Cardiac septum (tissue), 1 donor: ENCODE measurements at places on chromosomes 16 and 17. TPM values are rescaled to one million over a fixed set of nuclear protein-coding genes. Genes with fewer than 3 reads are reported as not detected.

DNA sequence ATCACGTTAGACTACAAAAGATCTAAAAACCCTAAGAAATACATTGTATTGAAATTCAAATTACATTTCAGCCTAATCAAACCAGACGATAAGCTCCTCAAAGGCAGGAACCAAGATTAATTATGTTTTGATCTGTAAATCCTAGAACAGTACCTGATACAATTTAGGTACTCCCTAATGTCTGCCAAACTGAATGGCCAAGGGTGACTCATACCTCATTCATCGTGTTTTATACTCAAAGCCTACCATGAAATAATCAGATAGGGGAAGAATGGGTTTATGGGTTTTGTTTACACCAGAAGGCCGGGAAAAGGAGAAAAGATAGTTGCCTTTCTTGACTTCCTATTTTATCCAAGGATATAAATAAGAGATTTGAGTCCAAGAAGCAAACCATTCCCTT lies 19.3 kb downstream of the MMD start:
- no peak for DNase-seq

DNA sequence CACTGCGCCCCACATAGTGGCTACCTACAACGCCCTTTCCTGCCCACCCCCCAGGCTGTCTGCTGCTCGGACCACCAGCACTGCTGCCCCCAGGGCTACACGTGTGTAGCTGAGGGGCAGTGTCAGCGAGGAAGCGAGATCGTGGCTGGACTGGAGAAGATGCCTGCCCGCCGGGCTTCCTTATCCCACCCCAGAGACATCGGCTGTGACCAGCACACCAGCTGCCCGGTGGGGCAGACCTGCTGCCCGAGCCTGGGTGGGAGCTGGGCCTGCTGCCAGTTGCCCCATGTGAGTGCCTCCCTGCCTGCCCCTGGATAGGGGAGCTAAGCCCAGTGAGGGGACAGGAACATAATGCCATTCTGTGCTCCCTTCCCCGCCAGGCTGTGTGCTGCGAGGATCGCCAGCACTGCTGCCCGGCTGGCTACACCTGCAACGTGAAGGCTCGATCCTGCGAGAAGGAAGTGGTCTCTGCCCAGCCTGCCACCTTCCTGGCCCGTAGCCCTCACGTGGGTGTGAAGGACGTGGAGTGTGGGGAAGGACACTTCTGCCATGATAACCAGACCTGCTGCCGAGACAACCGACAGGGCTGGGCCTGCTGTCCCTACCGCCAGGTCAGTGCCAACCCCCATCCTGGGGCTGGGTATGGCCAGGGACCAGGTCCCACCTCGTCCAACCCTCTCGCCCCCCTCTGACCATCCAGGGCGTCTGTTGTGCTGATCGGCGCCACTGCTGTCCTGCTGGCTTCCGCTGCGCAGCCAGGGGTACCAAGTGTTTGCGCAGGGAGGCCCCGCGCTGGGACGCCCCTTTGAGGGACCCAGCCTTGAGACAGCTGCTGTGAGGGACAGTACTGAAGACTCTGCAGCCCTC lies 7.1 kb downstream of the GRN start:
- DNase-seq, result no peak

DNA sequence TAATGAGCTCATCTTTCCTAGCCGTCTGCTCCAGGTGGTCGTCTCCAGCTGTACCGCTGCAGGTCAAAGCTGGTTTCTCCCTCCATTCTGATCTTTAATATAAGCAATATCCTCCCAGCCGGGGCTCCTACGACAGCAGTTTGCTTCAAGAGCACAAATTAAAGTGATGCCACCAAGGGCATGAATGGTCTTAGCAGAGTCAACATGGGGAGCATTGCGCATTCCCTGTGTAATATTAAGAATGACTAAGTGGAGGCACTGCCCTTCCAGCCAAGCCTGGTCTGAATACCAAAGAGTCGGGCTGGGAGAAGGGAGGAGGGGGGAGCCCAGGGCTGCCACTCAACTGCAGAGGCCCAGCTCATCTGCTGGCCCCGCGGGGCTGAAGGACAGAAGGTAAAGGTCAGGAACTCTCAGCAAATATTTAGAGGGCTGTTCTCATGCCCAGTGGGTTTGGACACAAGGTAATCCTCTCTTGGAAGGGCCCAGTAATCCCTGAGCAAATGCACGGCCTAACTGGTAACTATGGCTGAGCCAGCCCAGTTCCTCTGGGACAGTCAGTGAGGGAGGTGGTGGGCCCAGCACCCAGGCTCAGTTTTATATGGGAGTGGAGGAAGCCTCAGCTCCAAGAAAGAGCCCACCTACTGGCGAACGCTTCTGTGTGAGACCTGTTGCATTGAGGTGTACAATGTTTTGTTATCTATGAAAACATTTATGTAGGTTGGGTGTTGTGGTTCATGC lies 121.2 kb downstream of the IRX3 start:
- no peak for DNase-seq

- DNase-seq, result no peak
Measured at GRCh38 chr17:66855204-66855603, 20.3 kb downstream of the CACNG5 start.

DNA sequence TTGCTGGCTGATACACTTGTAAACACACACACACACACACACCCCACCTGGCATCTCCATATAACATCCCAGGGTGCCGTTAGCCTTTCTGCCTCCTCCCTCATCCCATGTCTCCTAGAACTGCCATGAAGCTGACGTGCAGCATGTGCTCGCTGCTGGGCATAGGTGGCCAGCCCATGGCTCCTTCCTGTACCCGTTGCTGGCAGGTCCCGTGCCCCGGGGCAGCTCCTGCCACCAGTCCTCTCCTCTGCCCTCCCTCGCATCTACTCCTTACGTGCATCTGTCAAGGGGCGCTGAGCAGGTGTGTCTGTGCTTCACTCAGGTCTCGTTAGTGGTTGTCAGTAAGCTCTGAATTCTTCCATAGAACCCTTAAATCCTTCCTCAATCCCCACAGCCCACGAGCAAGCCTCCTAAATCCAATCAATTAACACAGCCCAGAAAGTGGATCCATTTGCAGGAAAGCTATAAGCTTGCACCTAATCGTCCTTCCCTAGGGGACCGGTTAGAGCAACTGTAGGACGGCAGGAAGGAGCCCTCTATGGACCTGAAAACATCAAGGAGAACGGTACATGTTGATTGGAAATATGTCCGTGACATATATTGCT lies 218.1 kb upstream of the FOXF1 start:
- DNase-seq, result no peak

GRCh38 chr17:59488805-59489204 lies 76.6 kb upstream of the DHX40 start:
- no peak for DNase-seq

DNA sequence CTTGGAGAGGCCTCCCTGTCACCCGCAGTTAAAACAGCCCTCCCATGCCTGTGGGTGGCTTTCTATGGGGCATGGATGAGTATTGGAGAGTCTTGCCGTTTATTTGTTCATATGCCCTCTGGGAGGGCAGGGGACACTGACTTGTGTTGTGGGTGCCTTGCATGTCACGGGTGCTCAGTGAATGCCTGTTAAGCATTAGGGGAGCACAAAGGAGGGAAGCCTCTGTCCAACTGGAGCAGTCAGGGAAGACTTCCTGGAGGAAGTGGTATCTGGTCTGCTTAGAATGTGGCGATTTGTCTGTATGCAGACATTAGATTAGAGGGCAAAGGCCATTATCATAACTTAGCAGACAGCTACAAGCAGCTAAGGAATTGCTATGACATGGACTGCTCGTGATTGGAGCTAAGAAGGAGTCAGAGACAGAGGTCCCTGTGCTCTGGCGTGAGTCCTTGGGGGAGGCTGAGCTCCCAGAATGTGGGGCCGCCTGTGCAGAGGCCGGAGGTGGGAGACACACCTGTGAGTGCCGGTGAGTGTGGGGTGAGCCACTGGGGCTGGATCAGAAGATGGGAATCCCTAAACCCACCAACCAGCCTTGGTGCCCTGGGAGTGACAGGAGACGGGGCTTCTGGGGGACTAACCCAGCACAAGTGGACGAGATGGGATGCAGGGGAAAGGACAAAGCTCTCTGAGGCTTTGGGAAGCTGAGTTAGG lies 286.1 kb downstream of the SEC14L1 start:
- DNase-seq, result peak; percentile 74

- no peak for DNase-seq
Measured at GRCh38 chr17:81510785-81511553, 1.6 kb downstream of the ACTG1 start.

- DNase-seq, result no peak
Measured at GRCh38 chr17:44014133-44014436, 678 bp downstream of the TMEM101 start.

DNA sequence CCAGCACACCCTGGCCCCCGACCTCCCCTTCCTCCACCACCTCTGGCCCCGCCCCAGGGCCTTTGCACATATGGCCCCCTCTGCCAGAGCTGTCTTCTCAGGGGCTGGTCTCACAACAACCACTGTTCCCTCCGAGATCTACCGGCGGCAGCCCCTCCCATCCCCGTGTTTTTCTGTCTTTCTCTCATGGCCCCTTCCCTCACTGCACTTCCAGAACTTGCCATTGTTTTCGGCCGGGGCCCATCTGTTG lies 30.2 kb downstream of the ZFPM1 start:
- DNase-seq, result no peak

- no peak for DNase-seq
Measured at GRCh38 chr16:23398987-23399805, 53.8 kb downstream of the COG7 start.

DNA sequence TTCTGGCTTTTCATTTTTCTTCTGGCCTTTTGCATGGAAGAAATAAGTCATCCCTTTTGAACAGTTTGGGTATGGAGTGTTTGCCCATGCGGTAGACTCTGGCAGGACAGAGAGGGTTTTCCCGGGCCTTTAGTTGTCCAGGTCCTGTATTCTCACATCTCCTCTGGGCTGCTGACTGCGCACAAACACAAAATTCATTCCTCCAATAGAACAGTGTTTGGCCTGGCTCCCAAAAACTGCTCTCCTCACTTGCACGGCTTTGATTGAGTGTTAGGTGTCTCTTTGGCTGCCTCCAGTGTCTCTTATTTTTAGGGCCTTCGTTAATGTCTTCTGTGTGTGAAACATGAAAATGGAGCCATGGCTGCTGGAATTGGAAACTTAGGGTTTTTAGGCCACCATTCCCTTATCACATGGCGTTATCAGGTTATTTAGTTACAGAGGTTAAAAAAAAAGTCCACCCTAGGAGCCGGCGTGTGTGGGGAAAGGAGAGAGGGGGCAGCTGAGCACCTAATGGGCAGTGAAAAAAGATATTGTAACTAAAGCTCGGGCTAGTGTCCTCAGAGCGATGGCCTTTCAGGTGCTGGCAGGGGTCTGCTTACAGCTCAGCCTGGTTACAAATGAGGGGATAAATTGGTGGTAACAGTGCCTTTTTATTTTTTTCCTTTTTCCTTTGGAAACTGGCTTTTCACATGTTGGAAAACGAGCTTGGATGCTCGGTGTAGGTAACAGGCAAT lies 47.3 kb downstream of the PRKCA start:
- DNase-seq, result no peak

- no peak for DNase-seq
Measured at GRCh38 chr17:17963694-17964436, 8.3 kb downstream of the TOM1L2 start.

DNA sequence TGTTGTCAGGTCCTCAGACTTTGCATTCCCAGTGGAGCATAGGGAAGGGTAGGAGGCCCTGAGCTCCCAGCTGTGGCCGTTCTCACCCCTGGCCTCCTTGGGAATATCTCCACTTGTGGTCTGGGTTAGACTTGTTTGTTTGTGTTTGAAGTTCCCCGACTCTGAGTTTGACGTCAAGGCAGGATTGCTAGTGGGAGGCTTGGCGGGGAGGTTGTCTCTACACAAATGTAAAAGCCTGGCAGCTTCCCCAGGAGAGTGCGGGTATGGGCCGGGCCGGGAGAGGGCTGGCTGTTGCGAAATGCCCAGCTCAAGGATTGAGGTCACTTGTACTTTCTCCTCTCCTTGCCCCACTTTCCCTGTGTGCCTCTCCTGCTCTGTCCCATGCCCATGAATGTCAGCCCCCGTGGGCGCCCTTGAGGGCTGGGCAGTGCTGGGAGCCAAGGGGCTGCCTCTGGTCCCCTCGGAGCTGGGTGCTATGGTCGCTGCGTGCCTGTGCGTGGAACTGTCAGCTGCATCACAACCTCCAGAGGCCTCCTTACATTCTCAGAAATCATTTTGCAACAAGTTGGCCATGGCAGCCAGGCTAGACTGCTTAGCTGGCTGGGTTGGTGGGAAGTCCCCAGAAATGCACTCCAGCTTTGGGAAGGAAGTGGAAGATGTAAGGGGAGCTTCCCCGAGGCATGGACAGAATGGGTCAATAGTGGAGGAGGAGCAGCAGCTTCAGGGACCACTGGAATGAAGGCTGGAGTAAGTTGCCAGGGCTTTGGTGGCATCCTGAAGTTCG lies 84.3 kb downstream of the KSR1 start:
- DNase-seq, result peak; percentile 89

- DNase-seq, result no peak
Measured at GRCh38 chr17:31788956-31789355, 70.1 kb downstream of the COPRS start.

- no peak for DNase-seq
Measured at GRCh38 chr17:8377422-8377821, 918 bp upstream of the KRABD2 start.

DNA sequence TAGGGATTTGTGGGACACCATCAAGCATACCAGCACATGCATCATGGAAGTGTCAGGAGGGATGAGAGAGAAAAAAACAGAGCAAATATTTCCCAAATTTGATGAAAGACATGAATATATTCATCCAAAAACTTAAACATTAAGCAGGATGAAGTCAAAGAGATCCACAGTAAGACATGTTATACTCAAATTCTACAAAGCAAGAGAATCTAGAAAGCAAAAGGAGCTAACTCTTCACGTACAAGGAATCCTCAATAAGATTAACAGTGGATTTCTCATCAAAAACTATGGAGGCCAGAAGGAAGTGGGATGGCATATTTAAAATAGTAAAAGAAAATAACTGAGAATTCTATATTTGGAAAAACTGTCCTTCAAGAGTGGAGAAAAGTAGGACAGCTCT lies 374.8 kb downstream of the ZFHX3 start:
- no peak for DNase-seq

DNA sequence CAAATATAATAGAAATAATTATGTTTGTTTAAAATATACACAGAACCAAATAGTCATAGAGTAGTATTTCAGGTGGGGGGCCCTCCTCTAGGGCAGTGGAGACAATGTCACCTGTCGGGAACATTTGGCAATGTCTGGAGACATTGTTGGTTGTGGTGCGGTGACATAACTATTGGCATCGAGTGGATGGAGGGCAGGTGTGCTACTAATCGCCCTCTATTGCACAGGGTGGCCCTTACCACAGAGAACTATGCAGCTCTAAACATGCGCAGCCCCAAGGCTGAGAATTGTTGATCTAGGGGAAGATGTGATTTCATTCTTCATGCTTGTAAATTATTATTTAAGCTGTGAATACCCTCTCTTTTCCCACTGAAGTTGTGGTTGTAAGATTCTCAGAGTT lies 594.0 kb downstream of the WWOX start:
- no peak for DNase-seq

ORC6 gene
- total RNA-seq, result 3.0 TPM

CIITA gene
- total RNA-seq, result 7.2 TPM

HID1 gene
- 9.0 TPM for total RNA-seq

CTRB1 gene
- total RNA-seq, result not detected

SNF8 gene
- total RNA-seq, result 76.1 TPM

SULT1A3 gene
- 7.0 TPM for total RNA-seq

TMEM92 gene
- total RNA-seq, result not detected

CMTM2 gene
- 1.3 TPM for total RNA-seq

TMEM204 gene
- 19.8 TPM for total RNA-seq

RNF222 gene
- not detected for total RNA-seq
